Natural killer cell treated with Interleukin-12 subunit alpha and Interleukin-12 subunit beta and Interleukin-15 and Interleukin-18, amount 100 ng/mL, for 72 hours (primary cell): ENCODE measurements at places on chromosomes 7 and 10. TPM values are rescaled to one million over a fixed set of nuclear protein-coding genes. Genes with fewer than 3 reads are reported as not detected.

The MRLN gene
- not detected for total RNA-seq

The NEUROG3 gene
- total RNA-seq: not detected

The PPP1R3A gene
- not detected for total RNA-seq

The PGAM2 gene
- not detected for total RNA-seq

The ADARB2 gene
- not detected for total RNA-seq

The SRI gene
- total RNA-seq: 140 TPM

The AKR1D1 gene
- total RNA-seq: not detected

The GNB2 gene
- 348 TPM for total RNA-seq

The KLF14 gene
- total RNA-seq: not detected

The CPA5 gene
- not detected for total RNA-seq

The CCDC126 gene
- 10.2 TPM for total RNA-seq
